AG08396 (cell line): ENCODE measurements at places on chromosomes 4 and X.
A peak's percentile ranks its signal among the peaks of the same experiment; 100 is the strongest.

GRCh38 chr4:137422666-137423065, 109.6 kb downstream of the PCDH18 start:
- DNase-seq: no peak

- DNase-seq: no peak
Observed at GRCh38 chr4:177796841-177797240, 354.6 kb upstream of the AGA start.

GRCh38 chrX:24464836-24465531, at the start of gene PDK3:
TSS of gene PDK3 (plus strand) at chrX:24465286. CDS start at chrX:24465456, 170 bp downstream.
- DNase-seq: peak; percentile 84

DNA sequence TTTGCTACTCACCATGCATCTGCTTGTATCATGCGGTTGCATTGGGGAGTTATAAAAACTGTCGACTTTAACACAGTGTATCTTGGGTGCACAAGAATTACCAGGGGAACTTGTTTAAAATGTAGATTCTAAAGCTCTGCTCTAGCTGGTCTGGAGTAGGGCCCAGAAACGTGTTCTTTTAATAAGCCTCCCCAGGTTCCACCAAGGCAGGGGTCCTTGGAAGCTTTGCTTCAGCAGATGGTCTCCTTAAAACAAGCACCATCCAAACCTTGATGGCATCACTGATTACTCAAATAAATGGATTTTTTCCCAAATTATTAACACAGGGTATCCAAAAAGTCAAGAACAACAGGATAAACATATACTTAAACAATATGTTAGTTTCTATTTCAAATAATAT, 120.2 kb upstream of the NDP start:
- DNase-seq: no peak

DNA sequence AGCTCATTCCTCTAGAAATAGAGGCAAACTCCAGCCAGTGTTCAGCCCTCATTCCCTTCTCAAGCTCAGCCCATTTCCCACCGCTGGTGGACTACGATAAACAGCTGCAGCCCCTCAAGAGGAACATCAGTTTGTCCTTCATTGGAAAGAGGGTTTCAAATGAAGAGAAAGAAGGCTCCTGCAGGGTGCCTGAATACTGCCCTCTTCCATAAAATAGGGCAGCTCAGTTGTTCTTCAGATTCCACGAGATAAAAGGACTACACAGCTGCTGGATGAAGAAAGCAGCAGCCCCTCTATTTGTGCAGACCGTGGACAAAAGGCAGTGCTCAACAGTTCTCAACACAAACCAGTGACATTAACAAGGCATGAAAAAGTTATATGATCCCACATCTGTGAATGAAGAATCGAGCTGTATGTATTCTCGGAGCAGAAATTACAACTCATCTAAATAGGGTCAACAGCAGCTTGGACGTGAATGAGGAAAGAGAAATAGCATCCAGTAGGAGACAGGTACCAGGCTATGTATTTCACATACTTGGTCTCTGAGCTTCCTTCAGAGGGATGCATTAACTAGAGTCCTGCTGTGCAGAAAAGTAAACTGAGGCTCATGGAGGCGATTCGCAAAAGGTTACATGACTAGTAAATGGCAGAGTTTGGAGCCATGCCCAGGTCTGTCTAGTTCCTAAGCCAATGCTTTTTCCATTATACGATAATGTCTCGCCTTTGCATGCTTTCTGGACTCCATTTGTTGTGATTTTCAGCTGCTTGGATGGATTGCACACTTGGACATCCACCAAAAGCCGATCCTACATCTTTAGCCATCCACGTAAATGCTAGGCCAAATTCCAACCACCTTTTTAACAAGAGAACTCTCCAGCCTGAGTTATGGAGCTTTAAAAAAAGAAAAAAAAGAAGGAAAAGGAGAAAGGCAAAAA, 301.2 kb upstream of the PPARGC1A start:
- no peak for DNase-seq

GRCh38 chr4:14835708-14836425, 166.4 kb upstream of the CPEB2 start:
- DNase-seq: no peak

DNA sequence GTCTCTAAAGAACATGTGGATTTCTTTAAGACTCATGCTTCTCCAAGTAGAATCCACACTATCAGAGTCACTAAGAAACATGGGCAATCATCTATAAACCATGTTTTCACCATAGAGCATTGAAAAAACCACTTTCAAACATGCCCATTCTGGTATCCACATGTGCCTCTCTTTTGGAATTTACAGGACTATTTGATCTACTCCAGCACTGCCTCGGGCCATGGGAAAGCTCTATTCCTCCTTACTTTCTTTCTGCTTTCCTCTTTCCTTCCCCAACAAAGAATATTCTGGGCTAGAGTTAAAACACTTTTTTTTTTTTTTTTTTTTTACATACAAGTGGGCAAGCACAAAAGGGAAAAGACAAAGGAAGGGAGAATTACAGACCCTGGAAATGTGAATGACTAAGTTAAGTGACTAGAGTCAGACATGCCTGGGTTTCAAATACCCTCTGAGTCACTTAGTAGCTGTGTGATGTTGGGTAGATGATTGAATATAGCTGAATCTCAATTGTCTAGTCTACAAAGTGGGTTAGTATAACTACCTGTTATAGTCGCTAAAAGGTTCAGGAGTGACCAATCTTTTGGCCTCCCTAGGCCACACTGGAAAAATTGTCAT, 847.7 kb upstream of the INTU start:
- no peak for DNase-seq

DNA sequence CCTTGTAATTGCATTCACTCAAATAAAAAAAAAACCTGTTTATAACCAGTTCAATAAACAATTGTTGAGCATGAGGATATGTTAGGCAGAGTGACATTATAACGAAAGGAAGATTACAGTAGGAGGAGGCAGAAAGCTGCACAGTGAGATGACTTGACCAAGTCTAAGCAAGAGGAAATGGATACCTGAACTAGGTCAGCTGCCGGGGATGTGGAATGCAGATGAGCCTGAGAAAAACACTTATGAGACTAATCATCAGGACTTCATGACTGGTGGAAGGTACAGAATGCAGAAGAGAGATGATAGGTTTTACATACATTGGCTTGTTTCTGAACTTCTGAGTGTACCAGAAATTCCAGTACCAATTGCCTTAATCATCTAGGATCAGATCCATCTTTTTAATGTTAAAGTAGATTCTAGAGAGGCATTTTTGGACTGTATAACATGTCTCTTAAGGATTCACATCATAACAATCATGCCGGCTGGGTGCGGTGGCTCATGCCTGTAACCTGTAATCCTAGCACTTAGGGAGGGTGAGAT, 208.1 kb upstream of the PPP3CA start:
- no peak for DNase-seq

DNA sequence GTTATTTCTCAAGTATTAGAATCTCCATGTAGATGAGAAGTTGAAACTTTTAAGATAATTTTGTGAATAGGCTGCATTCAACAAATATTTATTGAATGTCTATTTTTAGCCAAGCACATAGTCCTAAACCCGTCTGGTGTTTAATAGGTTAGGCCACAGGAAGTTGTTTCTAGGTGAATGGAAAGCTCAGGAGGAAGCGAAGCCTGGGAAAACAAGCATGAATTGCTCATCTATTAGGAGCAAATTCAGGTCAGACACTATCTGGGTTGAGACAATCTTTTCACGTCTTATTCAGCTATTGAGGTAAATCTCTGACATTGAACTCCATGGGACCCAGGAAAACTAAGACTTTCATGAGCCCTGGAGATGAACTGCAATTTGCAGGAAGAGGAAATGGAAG, 43.1 kb upstream of the FREM3 start:
- no peak for DNase-seq

- no peak for DNase-seq
Observed at GRCh38 chr4:26584725-26585124, 841 bp downstream of the TBC1D19 start.

DNA sequence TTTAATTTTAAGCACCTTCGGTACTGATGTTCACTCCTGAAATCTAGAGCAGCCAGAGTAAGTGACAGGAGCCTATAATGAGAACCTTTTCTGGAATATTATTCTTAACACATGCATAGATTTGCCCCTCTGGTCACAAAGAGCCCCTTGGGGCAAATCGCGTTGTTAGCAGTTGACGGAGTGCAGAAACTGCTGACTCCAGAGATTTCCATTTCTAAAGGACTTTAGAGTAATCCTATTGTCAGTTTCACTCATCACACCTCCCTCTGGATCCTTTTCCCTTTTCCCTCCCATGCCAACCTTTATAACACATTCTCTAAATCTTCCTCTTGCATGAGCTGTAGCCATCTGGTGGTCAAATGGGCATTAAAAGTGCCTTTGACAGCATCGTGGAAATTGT, 264.9 kb upstream of the PRPS2 start:
- DNase-seq: no peak

- no peak for DNase-seq
Observed at GRCh38 chr4:10949039-10949733, 264.6 kb upstream of the CLNK start.

DNA sequence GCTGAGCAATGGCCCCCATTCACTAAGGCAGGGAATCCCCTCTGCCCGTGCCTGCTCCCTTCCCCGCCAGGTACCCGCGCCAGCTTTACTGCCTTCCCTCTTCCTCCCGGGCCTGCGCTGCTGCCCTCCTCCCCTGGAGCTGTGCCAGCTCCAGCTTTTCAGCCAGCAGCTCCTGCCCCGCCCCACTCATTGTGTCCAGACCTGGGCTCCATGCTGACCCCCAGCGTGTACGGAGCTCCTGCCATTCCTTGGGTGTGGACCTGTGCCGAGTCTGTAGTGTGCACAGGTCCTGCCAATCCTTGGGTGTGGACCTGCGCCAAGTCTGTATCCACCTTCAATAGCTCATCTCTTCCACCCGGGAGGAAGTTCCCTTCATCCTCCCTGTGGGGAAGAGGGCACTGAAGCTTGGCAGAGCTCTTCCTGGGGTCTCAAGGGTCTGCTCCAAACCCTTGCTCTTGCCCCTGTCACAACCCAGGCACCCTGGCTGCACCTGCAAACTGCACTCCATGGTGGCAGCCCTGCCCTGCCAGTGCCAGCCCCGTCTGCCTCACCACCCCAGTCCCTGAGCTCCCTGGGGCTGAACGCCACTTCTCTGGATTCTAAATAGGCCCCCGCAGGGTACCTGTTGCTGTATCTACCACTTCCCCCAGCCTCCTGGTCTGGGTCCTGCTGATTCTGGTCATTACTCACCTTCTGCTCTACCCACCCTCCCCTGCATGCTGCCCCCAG, 63.9 kb downstream of the TRMT44 start:
- no peak for DNase-seq

- DNase-seq: peak; percentile 47
Observed at GRCh38 chrX:13380211-13380610, 60.4 kb upstream of the ATXN3L start.

DNA sequence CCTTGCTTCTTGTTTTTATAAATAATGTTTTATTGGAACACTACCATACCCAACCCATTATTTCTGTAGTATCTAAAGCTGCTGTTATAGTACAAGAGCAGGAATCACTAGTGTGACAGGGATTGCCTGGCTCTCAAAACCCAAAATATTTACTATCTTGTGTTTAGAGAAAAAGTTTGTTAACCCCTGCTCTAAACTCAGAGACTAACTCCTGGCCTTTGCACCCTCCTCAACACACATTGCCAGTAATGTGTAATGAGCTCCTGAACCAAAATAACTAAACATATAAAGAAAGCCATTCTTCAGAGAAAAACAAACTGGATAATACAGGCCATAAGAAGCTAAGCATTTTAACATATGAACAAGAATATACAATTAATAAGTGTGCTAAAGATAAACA, 8.2 kb upstream of the FAT4 start:
- no peak for DNase-seq

DNA sequence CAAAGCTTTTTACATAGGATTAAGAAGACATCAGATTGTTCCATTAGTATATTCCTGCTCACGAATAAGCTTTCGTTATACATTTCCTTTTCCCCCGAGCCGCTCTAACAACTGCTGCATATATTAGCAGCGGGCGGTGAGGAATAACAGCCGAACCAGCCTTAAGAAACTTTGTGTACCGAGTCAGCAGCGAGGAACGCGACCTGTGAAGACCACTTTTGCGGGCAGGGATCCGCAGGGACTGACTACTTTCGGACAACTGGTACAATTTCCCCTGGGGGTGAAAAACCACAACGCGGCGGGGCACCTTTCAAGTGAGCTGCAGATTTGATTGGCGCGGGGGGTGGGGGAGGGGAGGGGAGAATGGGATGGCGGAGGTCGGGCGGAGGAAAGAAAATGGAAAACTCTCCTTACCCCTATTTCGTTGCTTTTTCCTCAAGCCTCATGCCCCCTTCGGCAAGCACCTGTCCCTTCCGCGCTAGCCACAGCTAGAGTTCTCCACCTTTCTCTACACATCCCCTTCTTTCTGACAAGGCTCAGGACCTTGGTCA, 5.9 kb upstream of the PITX2 start:
- DNase-seq: no peak

DNA sequence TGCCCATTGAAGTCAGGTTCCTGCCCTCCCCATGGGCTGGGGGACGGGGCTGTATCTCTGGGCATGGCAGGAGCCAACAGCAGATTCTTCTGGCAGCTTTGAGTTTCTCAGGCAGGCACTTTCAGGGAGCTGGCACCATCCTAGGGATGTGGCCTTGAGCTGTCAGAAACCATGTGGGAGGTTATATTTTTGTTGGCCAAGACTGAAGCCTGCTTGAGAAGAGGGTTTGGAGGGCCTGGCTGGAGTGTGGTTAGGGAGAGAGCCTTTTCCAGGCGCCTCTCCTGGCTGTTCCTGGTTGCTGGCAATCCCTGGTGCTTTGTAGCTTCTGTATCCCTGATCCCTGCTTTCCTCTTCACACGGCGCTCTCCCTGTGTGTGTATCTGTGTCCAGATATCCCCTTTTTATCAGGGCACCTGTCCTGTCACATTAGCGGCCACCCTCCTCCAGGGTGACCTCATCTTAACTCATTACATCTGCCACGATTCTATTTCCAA, 30.6 kb upstream of the SORCS2 start:
- no peak for DNase-seq

DNA sequence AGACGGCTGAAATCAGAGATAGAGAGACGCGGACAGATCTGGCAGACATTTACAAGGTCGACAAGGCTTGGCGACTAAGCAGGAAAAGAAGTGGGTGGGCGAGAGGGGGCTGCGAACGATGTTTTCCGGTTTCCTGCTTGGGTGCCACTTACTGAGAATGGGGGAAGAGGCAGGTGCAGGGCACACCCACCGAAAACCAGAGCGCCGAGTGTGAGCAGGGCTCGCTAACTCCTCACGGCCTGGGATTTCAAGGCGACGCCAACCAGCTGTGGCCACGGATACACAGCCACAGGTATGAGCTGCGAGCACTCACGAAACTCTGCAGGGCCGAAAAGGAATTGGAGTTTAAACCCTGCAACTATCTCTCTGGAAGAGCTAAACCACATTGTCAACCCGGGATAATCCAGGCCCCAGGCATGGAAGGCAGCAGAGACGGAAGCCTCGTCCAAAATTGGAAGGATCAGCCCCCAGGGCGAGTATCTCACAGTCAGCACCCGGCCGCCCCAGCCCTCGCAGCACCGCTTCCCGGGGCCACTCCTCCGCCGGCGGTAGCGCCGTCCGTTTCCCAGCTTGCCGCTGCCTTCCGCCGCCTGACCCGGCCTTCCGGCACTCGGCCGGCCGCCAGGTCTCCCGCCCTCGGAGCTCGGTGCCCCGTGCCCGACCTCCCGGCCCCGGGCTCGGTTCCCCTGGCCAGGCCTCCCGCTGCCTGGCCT, 778 bp downstream of the CASP3 start:
- peak; percentile 53 for DNase-seq

GRCh38 chr4:168240821-168241220, 77.7 kb downstream of the DDX60 start:
- no peak for DNase-seq
